ENCODE measurements at places on chromosomes 11 and 22.

GRCh38 chr22:42294034-42294985, 23.9 kb upstream of the TCF20 start:
- no peak for DNase-seq

GRCh38 chr11:129637983-129638776, 177.5 kb upstream of the TMEM45B start:
- DNase-seq, result no peak

DNA sequence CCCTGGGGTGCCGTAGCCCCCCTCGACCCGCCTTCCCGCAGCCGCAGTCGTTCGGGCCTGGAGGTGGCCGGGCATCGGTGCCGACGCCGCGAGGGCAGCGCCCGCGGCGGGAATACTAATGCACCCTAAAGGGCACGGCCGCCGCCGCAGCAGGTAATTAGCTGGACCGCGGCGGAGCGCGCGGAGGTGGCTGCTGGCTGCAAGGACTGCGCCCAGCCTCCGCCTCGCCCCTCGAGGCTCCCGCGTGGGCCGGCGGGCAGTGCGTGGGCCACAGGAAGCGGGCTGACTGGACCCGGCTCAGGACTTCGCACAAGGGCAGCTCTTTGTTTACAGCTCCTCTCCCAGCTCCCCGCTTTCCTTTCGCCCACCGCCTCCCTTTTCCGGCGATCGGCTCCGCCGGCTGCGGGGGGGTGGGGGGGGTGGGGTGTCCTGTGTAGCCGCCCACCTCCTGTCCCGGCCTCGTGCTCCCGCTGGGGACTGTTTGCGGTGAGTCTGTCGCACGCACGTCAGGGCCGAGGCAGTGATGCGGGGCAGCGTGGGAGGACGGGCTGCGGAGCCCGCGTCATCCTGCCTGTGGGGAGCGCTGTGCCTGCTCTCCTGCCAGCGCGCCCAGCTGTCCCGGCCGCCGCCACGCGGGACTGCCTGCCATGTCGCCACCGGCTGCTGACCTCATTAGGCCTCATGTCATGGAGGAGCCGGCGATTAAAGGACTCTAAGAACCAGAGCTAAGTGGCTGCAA, 53.2 kb downstream of the GRIK4 start:
- DNase-seq, result no peak

DNA sequence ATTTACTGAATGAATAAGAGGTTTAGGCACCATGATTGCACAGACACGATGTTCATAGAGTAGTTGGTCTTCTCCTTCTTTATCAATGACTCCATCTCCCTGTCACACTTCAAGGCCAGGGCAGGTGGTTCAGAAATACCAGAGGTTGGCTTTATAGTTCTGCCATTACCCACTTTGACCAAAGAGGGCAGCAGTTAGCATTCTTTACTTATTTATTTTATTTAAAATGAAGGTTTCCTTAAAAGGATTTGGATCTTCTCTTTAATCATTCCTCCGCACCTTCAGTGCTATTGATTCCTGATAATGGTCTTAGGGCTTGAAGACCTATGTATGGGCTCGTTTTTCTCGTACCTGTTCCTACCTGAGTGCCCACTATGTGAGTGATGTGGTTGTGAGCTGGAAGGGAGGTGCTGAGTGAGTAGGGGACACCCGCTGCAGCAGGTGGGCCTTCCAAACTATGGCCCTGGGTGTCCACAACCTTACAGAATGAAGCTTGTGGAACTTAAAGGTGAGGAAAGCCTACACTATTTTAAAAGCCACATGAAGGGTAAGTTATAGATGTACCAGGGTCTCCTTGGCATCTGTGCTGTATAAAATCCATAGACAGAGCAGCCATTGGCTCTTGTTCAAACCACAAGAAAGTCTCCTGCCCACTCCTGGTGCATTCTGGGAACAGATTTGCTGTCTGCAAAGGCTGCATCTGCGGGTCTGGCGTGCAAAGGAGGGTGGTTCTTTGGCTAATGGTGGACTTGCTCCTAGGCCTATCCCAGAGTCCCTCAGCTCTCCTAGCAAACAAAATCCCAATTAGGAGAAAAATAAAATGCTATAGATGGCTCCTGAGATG, 35.0 kb downstream of the TIMP3 start:
- DNase-seq, result no peak

All from central memory CD8-positive, alpha-beta T cell (primary cell).